A549 treated with Hydrocortisone at 1 μM for 4 hours (cell line): ENCODE measurements at places on chromosomes 2 and 18. TPM values are rescaled to one million over a fixed set of nuclear protein-coding genes. Genes with fewer than 3 reads are reported as not detected.

HOXD11 gene
- total RNA-seq = 5.5 to 6.7 TPM (median 6.2 TPM) in 5 replicates

NT5DC4 gene
- total RNA-seq = not detected in 5 replicates

CFC1 gene
- 0.09 to 0.10 TPM in 2 of 5 replicates, not detected in the others for total RNA-seq

MATN3 gene
- 11.9 to 19.5 TPM (median 17.0 TPM) in 5 replicates for total RNA-seq

COLEC11 gene
- 0.48 to 0.69 TPM (median 0.50 TPM) in 5 replicates for total RNA-seq

SP3 gene
- total RNA-seq = 30.2 to 50.4 TPM (median 35.7 TPM) in 5 replicates

FAM237A gene
- total RNA-seq = not detected in 5 replicates

REG1B gene
- not detected in 5 replicates for total RNA-seq

TBC1D8 gene
- 76.4 to 104 TPM (median 96.6 TPM) in 5 replicates for total RNA-seq

LCT gene
- 0.02 to 0.05 TPM (median 0.05 TPM) in 5 replicates for total RNA-seq

STPG4 gene
- not detected in 5 replicates for total RNA-seq

RAPGEF4 gene
- total RNA-seq = 0.07 to 0.31 TPM (median 0.21 TPM) in 5 replicates

SH3RF3 gene
- 0.54 to 0.66 TPM (median 0.62 TPM) in 5 replicates for total RNA-seq

VPS54 gene
- total RNA-seq = 11.2 to 17.4 TPM (median 15.7 TPM) in 5 replicates

SAG gene
- total RNA-seq = not detected in 5 replicates

INHBB gene
- total RNA-seq = 23.3 to 28.9 TPM (median 25.9 TPM) in 5 replicates

ARHGEF4 gene
- 9.3 to 12.1 TPM (median 9.8 TPM) in 5 replicates for total RNA-seq

PLEK gene
- not detected in 5 replicates for total RNA-seq

MEP1B gene
- total RNA-seq = 0.06 to 0.10 TPM in 2 of 5 replicates, not detected in the others

AQP12B gene
- not detected in 5 replicates for total RNA-seq

SKA1 gene
- 10.9 to 16.1 TPM (median 12.0 TPM) in 5 replicates for total RNA-seq

CHST9 gene
- total RNA-seq = not detected in 5 replicates

PDE1A gene
- total RNA-seq = 0.13 to 0.81 TPM (median 0.20 TPM) in 5 replicates

RBM45 gene
- total RNA-seq = 10.3 to 14.2 TPM (median 12.2 TPM) in 5 replicates

PTPRN gene
- 1.0 to 1.5 TPM (median 1.2 TPM) in 5 replicates for total RNA-seq

ALLC gene
- total RNA-seq = 0.07 TPM in 1 of 5 replicates, not detected in the others

USP34 gene
- total RNA-seq = 45.1 to 67.1 TPM (median 49.0 TPM) in 5 replicates

SPHKAP gene
- not detected in 5 replicates for total RNA-seq

SRD5A2 gene
- 0.02 to 0.06 TPM (median 0.03 TPM) in 5 replicates for total RNA-seq

ZNF519 gene
- total RNA-seq = 1.0 to 2.1 TPM (median 1.1 TPM) in 5 replicates

VAMP5 gene
- total RNA-seq = 0.20 to 0.25 TPM in 2 of 5 replicates, not detected in the others

SPATA3 gene
- not detected in 5 replicates for total RNA-seq

CELF4 gene
- 0.03 TPM in 1 of 5 replicates, not detected in the others for total RNA-seq

GCG gene
- not detected in 5 replicates for total RNA-seq
